ENCODE measurements at places on chromosomes 16 and 17.
A peak's percentile ranks its signal among the peaks of the same experiment; 100 is the strongest.

DNA sequence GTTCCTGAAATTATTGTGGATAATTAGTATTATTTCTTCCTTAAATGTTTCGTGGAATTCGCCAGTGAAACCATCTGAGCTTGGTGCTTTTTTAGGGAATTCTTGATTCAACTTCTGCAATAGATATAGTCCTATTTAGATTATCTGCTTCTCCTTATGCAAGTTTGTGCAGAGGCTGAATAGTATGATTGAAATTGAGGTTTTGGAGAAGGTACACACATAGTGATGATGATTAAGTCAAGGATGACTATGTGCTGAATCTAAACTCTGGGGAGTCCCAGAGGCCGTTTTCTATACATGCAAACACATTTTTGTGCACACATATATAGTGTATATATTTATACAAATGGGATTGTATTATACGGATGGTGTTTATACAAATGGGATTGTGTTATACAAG lies 5.2 kb upstream of the MYH4 start:
- no peak for DNase-seq

DNA sequence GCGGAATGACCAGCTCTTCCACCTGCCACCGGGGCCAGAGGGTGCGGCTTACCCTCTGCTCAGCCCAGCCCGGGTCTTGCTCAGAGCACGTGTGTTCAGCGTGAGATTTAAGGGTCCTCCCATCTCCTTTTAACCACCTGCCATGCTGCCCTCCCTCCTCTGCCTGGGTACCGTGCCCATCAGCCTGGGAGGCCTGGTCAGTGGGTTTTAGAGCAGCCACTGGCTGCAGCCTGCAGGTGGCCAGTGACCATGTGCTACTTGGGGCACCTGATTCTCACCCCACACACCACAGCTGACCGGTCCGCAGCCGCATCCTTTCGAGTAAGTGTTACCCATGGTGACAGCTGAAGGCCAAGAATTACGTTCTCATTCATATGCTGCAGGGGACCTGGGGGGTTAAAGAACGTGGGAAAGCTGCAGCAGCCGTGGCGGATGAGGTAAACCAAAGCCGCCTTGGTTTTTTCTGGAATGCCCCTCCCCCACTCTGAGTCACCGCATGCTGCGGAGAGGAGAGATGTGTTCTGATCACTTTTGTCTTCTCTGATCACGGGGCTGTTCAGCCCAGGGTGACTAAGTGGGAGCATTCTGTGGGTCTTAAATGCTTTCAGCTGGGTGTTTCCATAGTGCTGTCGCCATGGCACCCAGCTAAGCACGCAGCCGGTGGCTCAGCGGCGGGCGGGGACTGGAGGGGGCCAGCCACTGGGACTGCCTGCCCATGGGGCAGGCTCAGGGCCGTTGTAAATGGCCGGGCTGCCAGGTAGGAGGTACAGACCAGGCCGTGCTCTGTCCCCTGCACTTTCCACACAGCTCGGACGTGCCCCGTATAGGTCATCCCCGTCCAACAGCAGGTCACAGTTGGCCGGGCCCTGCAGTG lies 59.8 kb downstream of the BAIAP2 start:
- DNase-seq: peak; percentile 80

DNA sequence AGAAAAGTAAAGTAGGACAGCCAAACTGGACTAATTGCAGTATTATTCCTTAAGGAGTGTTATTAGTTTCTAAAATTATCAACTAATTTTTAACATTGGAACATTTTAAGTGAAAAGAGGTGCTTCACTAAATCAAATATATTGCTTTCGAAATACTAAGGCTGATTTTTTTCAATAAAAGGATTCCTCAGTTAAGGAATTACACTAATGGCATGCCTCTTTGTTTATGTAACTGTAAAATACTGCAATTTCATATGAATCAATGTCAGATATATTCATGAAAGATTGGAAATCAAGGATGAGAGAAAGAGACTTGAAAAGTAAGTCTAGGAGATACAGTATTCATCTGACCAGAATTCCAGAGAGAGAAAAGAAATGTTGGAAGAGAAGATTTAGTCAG lies 129.8 kb downstream of the TANC2 start:
- DNase-seq: no peak

DNA sequence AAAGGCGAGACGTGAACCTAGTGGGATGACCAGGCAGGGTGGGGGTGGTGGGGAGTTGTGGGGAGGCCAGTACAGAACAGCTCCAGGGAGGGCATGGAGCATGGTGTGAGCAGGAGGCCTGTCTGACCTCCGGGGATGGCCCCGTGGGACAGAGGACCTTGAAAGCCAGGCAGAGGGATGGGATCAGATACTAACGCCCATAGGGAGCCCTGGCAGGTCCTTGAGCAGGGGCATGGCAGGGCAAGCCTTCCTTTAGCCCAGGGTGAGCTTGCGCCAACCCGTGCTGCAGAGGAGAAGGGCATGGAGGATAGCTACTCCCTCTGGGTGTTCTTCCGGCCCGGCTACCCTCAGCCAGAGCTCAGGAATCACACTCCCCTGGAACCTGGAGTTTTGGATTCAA lies 35.3 kb downstream of the TMEM235 start:
- no peak for DNase-seq

- DNase-seq: no peak
Observed at GRCh38 chr17:4944163-4944553, 4.1 kb downstream of the RNF167 start.

Data from activated naive CD4-positive, alpha-beta T cell treated with anti-CD3 and anti-CD28 coated beads, Interleukin-2, amount 50 U/mL, for 16 hours (primary cell).